Renal cortical epithelial cell (primary cell): ENCODE measurements at places on chromosomes 4 and X. TPM values are rescaled to one million over a fixed set of nuclear protein-coding genes. Genes with fewer than 3 reads are reported as not detected.
A peak's percentile ranks its signal among the peaks of the same experiment; 100 is the strongest.

DNA sequence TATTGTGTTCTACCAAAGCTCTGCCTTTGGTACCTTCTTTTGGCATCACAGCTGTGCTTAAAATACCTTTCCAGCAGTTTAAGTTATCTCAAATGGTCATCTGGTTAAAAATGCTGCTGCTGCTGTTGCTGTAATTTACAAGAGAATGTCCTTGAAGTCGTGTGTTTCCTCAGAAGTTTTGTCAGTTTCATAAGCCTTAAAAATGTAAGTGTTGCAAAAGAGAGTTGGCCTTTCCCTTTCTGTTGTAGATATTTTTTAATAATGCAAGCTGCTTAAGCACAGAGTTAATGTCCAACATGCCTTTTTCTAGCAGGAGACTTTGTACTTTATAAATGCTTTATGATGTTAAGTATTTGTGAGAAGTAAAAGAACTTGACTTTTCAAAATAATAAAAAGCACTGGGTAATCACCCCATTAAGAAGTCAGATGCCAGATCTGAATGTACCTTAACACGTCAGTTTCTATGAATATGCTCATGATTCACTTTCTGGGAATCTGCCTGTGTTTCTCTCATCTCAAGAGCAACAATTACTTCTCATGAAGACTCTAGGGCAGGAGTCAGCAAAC, 35.3 kb upstream of the TENM3 start:
- DNase-seq: peak; percentile 88

- peak; percentile 31 for DNase-seq
Observed at GRCh38 chrX:40933706-40934425, 151.4 kb upstream of the USP9X start.

DNA sequence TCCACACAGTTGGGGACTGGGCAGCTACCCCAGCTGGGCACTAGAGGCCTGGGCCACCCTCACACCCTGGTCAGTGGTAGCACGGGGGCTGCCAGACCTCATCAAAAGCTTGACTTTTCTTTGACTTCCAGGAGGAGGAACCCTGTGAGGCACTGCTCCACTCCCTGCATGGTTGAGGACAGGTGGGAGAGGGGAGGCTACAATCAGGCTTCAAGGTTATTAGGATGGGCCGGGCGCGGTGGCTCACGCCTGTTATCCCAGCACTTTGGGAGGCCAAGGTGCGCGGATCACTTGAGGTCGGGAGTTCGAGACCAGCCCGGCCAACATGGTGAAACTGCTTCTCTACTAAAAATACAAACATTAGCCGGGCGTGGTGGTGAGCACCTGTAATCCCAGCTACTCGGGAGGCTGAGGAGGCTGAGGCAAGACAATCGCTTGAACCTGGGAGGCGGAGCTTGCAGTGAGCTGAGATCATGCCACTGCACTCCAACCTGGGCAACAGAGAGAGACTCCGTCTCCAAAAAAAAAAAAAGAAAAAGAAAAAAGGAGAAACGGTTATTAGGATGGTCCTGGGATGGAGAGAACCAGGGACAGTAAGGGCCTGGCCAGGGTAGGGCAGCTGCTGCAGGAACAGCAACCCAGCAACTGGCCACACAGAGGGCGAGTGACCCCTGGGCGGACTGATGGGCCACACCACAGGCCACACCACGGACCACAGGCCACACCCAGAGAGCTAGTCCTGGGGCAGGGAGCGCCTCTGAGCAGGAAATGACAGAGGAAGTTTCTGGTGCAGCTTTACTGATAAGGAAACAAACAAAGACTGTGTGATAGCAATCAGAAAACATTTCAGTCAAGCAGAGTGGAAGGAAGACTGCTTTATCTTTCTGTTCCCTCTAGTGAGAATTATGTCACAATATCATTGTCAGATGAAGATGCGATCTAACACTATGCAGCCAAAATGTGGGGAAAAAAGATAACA, 20.5 kb upstream of the OPN1LW start:
- no peak for DNase-seq

Gene FIP1L1
- total RNA-seq: 57.1 and 60.8 TPM in 2 replicates

DNA sequence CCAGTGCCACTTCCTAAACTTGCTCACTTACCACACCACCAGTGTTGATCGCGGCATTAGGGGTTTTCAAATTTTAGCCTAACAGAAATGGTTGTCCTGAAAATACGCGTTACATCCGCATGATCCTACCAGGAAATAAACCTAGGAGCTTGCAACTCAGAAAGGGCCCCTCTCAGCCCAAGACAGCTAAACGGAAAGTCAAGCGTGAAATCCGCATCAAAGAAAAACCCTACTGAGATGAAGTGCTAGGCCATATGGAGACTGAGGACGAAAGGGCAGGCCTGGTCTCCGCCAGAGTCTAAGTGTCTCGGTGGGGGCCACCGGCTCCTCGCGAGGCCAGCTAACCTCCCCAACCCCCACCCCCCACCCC, 626 bp downstream of the YTHDC1 start:
- no peak for DNase-seq

Gene FUNDC2
- total RNA-seq: 39.9 and 59.4 TPM in 2 replicates

DNA sequence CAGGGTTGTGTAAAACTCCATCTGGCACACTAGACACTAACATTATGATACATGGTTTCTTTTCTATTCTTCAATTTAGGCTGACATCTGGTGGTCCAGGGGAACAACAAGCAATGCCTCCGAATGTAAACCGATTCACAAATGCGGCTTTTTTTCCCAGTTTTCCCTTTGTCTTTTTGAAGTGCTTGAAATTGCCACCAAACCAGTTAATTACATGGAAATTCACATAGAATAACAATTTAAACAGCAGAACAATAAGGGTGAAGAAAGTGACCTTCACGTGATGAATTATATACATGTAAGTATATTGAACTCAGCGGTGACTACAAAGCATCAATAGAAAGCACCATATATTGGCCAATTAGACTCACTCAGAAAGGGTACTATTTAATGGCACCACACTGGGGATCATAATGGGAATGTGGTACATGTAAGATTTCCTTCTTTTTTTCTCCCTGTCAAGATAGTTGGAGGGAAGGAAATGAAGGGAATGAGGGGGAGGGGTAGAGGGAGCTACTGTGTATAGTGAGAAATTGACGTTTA, 103.9 kb downstream of the MMRN1 start:
- DNase-seq: no peak

DNA sequence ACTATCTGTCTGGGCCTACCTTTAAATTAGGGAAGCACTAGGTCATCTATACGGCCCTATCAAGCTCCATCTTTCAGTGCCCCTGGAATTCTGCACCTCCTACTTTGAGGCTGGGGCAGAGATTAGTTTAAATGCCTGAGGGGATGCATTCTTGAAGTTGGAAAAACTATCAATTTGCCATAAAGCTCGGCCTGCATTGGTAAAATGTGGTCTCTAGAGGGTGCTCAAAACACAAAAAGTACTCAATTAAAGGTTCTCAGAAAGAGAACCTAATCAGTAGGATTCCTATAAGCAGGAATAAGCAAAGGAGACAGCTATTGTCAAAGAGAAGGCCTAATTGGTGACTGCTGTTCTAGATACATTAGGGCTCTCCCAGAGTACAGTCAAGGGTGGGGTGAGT, 111.7 kb downstream of the AMER1 start:
- DNase-seq: peak; percentile 13

Gene C4orf54
- total RNA-seq: 0.05 TPM in 1 of 2 replicates, not detected in the other

Gene NLGN3
- total RNA-seq: 0.15 TPM in 1 of 2 replicates, not detected in the other

GRCh38 chrX:50067435-50068284, 133.1 kb downstream of the AKAP4 start:
- DNase-seq: peak; percentile 53

- peak; percentile 40 for DNase-seq
Observed at GRCh38 chr4:153063490-153063889, 127.4 kb downstream of the FHDC1 start.

GRCh38 chrX:47091149-47091775, 13.0 kb downstream of the RGN start:
- peak; percentile 59 for DNase-seq

Gene JCHAIN
- total RNA-seq: 0.30 TPM in 1 of 2 replicates, not detected in the other

Gene ITIH6
- total RNA-seq: not detected in 2 replicates

GRCh38 chrX:17237146-17237545, 137.9 kb upstream of the NHS start:
- DNase-seq: peak; percentile 9

DNA sequence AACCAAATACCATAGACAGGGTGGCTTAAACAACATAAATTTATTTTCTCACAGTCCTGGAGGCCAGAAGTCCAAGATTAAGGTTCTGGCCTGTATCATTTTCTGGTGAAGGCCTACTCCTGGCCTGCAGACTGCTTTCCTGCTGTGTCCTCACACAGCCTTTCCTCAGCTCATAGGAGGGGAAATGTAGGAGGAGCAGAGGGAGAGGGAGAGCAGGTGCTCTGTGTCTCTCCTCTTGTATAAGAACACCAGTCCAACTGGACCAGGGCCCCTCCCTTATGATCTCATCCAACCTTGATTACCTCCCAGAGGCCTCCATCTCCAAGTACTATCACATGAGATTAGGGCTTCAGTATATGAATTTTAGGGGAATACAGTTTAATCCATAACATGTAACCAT, 34.3 kb downstream of the RAPGEF2 start:
- no peak for DNase-seq

Gene UGT8
- 17.2 and 47.0 TPM in 2 replicates for total RNA-seq

DNA sequence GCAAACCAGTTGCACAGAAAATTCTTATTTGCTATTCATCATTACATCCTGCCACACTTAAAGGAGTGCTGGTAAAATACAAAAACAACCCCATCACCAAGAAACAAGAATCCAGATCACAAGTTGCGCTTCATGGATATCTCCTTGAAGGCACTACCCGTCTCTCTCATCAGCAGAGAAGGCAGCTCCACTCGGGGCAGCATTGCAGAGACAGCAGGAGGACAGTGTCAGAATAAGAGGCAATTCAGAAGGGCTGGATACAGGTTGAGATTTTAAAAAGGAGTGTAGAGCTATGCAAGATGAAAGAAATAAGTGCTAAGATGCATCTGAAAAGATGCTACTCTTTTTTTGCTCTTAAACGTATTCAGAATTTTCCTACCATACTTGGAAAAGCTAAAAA, 71.4 kb downstream of the LDB2 start:
- no peak for DNase-seq

DNA sequence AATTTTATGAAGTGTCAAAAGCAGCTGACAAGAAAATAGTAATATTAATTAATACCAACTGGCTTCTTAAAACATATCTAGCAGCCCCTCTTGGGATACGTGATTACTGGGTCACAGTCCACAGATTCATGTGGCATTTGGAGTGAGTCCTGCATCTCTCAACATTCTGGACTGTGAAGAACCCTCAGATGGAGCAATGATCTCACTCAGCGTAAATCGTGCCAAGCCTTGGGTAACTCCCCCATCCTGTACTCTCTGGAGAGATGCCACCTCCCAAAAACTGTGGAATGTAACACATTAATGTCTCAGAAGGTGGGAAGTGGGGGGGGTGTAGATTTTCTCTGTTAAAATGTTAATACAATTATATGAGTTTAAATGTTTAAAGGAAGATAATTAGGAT, 118.2 kb upstream of the IQCM start:
- no peak for DNase-seq

GRCh38 chrX:41273638-41274037, 60.3 kb upstream of the DDX3X start:
- DNase-seq: peak; percentile 87

Gene SLC49A3
- 3.7 and 4.3 TPM in 2 replicates for total RNA-seq

DNA sequence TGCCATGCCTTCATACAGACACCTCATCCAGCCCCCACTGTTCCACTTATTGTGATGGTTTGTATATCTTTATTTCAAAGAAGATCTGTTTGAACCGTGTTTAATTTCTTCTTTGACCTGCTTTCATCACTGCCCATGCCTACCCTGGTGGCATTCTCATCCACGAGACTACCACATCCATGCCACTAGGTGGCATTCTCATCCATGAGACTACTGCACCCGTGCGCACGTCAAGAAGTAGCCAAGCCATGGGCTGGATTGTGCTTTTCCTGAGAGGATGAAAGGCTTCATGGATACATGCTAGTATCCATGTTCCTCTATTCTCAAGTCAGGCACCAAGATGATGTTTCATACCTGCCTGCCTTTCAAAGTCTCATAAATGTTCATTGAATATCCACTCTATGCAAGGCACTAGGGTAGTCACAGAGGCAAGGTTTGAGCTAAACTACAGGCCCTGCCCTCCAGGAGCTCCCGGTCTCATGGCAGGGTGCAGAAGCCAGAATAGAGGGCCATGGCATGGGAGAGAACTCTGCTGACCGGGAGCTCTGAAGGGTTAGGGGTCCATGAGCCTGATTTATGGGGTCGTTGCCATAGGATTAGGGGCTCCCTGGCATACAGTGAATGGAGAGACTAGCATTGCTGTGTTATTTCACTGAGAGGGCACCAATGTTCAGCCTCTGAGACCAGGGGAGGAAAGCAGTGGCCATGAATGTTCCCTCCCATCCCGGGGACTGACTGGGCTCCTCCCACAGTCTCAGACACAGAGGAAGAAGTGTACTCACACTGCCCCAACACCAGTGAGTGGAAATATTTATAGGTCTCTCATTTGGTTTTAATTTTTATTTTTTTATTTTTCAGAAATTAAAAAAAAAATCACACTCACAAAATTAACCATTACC, 24.8 kb upstream of the EOLA2 start:
- DNase-seq: peak; percentile 43

- peak; percentile 21 for DNase-seq
Observed at GRCh38 chr4:93828332-93828994, at the start of gene ATOH1. Gene ATOH1, plus strand, starts transcription at chr4:93828753. Its CDS starts 174 bp downstream, at chr4:93828927.

DNA sequence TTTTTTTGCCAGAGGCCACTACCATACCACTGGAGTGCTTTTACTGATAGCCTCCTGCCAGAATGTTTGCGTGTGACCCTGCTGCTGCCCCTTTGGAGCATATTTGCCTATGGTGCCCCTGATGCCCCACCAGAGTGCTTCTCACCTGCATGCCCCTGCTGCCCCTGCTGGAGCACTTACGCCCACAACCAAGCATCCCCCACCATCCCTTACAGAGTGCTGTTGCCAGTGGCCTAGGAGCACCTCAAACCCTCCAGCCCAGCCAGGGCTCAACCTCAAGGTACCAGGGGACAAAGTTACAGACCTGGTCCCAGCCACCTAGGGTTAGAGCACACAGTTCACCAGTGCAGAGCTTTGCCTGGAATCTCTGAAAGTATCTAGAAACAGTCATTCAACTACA, 207.2 kb downstream of the CFAP299 start:
- DNase-seq: no peak

- DNase-seq: peak; percentile 40
Observed at GRCh38 chr4:184856277-184856609, 30.5 kb upstream of the ACSL1 start.

- no peak for DNase-seq
Observed at GRCh38 chr4:740011-740410, 34.4 kb downstream of the PCGF3 start.

Gene EPHA5
- under 0.01 and 0.70 TPM in 2 replicates for total RNA-seq

Gene TRAM1L1
- total RNA-seq: 3.6 and 5.2 TPM in 2 replicates

DNA sequence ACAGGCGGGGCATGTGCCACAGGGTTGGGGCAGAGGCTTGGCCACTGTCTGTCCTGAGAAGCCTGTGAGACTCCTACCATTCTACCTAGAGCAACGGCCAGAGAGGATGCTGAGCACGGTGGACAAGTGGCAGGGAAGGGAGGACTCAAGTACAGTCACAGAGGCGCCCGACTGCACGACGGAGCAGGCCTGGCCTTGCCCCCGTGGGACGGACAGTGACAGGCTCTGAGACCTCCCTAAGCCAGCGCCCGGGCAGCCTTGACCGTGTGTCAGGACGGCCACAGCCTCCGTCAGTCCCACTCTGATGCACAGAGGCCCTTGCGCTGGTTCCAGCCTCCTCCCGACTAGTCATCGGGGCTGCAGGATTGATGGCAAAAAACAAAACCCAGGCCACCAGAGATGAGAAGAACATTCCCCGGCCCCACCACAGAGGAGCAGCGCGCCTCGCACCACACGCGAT, 36.7 kb upstream of the MXD4 start:
- no peak for DNase-seq

Gene ZNF711
- 2.6 and 7.0 TPM in 2 replicates for total RNA-seq

- DNase-seq: no peak
Observed at GRCh38 chr4:63493265-63493664, 916.0 kb downstream of the TECRL start.
